ENCODE measurements at places on chromosomes 6 and 20. TPM values are rescaled to one million over a fixed set of nuclear protein-coding genes. Genes with fewer than 3 reads are reported as not detected.

GRCh38 chr6:26215585-26216358 lies 128.5 kb downstream of the HFE start:
- no peaks in the 10 kb centered on the region for H3K27me3 ChIP-seq
- H3K4me1 ChIP-seq, result peaks cover 52% of the 10 kb centered on the region
- H3K36me3 ChIP-seq, result no peaks in the 10 kb centered on the region
- peak; percentile 35 for DNase-seq
- no peak overlapping the region for H3K27ac ChIP-seq
- no peak overlapping the region for H3K4me3 ChIP-seq

The PBOV1 gene
- not detected for total RNA-seq

DNA sequence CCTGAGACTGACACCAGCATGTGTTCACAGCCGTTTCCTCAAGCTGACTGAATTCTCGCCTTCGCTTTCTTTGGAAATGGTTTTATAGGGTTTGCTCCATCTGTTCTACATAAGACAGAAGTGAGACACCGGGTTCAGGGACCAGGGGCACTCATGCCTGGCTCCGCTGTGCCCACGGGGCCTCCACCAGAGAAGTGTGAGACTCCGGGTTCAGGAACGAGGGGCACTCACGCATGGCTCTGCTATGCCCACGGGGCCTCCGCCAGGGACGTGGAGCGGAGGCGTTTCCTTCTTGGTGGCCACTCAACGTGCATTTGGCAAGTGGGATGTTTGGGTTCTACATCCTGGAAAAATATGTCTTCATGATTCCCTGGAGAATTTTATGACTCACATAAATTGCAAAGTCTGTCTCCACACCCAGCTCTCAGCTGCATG lies 106.6 kb downstream of the RNASET2 start:
- peaks cover 9% of the 10 kb centered on the region for H3K27me3 ChIP-seq
- H3K4me3 ChIP-seq, result no peak overlapping the region
- no peak for DNase-seq

The TXLNB gene
- 0.07 TPM for total RNA-seq

The AARS2 gene
- total RNA-seq, result 41.8 TPM

The PRL gene
- not detected for total RNA-seq

The FKBP1C gene
- total RNA-seq, result 0.35 TPM

DNA sequence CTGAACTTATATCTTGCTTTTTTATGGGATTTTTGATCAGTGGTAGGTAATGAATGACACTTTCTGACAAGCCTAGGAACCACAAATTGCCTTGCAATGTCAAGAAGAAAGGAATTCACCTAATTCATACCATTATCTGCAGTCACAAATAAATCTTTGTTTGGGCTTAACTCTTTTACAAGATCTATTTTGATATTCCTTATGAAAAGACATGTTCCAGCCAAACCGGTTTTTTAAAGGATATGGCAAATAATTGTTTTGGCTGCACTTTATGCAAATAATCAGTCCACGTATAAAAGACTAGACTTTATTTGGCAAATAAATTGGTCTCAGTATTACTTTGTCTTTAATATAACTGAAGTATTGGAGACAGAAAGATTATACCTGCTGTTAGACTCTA lies 771.7 kb upstream of the ADGRB3 start:
- no peak for DNase-seq
- no peak overlapping the region for H3K27ac ChIP-seq
- H3K4me3 ChIP-seq, result no peak overlapping the region
- no peaks in the 10 kb centered on the region for H3K36me3 ChIP-seq
- H3K27me3 ChIP-seq, result no peaks in the 10 kb centered on the region
- no peaks in the 10 kb centered on the region for H3K4me1 ChIP-seq

The RPP40 gene
- total RNA-seq, result 7.4 TPM

The APCDD1L gene
- not detected for total RNA-seq

- H3K4me1 ChIP-seq, result peaks cover 38% of the 10 kb centered on the region
- H3K36me3 ChIP-seq, result peaks cover 100% of the 10 kb centered on the region
- H3K4me3 ChIP-seq, result peak overlapping the region; percentile 98
These were observed 671 bp downstream of the TAPBP start for GRCh38 chr6:33313105-33313708.

GRCh38 chr20:31977080-31977479 lies 9.1 kb downstream of the XKR7 start:
- H3K27me3 ChIP-seq, result peaks cover 60% of the 10 kb centered on the region
- no peak for DNase-seq
- H3K4me3 ChIP-seq, result no peak overlapping the region
- H3K4me1 ChIP-seq, result peaks cover 9% of the 10 kb centered on the region
- H3K36me3 ChIP-seq, result no peaks in the 10 kb centered on the region

- peaks cover 43% of the 10 kb centered on the region for H3K4me1 ChIP-seq
- H3K27ac ChIP-seq, result peak overlapping the region; percentile 20
- no peak overlapping the region for H3K4me3 ChIP-seq
- peaks cover 30% of the 10 kb centered on the region for H3K36me3 ChIP-seq
These were observed 2.4 kb upstream of the PKHD1 start for GRCh38 chr6:52089758-52090348.

GRCh38 chr6:129684903-129685661 lies 24.9 kb downstream of the ARHGAP18 start:
- peaks cover 77% of the 10 kb centered on the region for H3K4me1 ChIP-seq
- peaks cover 70% of the 10 kb centered on the region for H3K36me3 ChIP-seq
- H3K27ac ChIP-seq, result peak overlapping the region; percentile 94
- no peaks in the 10 kb centered on the region for H3K27me3 ChIP-seq
- DNase-seq, result peak; percentile 32
- peak overlapping the region; percentile 42 for H3K4me3 ChIP-seq

DNA sequence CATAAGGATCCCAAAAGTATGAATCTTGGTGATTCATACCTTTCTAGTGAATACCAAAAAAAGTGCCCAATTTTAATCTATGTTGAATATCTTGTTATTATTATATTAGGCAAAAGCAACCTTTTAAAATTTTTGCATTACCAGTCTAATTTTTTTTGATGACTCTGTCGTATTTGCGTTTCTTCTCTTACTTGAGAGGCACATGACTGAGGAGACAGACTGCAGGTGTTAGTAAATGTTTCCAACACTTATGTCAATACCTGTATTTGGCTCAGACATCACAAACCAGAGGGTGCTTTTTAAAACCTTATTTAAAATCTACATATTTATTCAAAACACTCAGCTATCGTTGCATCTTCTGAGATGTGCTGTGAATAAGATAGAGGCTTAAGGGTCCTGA lies 27.1 kb downstream of the ID4 start:
- no peaks in the 10 kb centered on the region for H3K27me3 ChIP-seq
- H3K4me1 ChIP-seq, result peaks cover 50% of the 10 kb centered on the region
- no peak overlapping the region for H3K27ac ChIP-seq
- no peak for DNase-seq
- H3K36me3 ChIP-seq, result peaks cover 6% of the 10 kb centered on the region
- H3K4me3 ChIP-seq, result no peak overlapping the region

DNA sequence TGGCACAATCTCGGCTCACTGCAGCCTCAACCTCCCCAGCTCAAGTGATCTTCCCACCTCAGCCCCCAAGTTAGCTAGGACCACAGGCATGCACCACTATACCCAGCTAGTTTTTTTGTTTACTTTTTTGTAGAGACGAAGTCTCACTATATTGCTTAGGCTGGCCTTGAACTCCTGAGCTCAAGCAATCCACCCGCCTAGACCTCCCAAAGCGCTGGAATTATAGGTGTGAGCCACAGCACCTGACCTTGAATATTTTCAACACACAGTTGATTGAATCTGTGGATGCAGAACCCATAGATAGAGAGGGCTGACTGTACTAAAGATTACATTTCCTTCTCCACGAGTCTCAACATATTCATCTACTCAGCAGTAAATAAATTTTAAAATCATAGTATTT lies 15.6 kb downstream of the CDK19 start:
- no peaks in the 10 kb centered on the region for H3K36me3 ChIP-seq
- H3K27me3 ChIP-seq, result no peaks in the 10 kb centered on the region
- no peak overlapping the region for H3K4me3 ChIP-seq
- DNase-seq, result no peak
- H3K4me1 ChIP-seq, result no peaks in the 10 kb centered on the region
- H3K27ac ChIP-seq, result no peak overlapping the region

GRCh38 chr20:13852306-13852705 lies 67.5 kb downstream of the NDUFAF5 start:
- no peaks in the 10 kb centered on the region for H3K36me3 ChIP-seq
- H3K27ac ChIP-seq, result no peak overlapping the region
- peaks cover 36% of the 10 kb centered on the region for H3K27me3 ChIP-seq
- H3K4me1 ChIP-seq, result no peaks in the 10 kb centered on the region

GRCh38 chr20:34445177-34446065 lies 70.8 kb upstream of the DYNLRB1 start:
- H3K27ac ChIP-seq, result no peak overlapping the region
- H3K4me1 ChIP-seq, result no peaks in the 10 kb centered on the region
- no peak overlapping the region for H3K4me3 ChIP-seq
- DNase-seq, result no peak

- no peak overlapping the region for H3K4me3 ChIP-seq
- peaks cover 14% of the 10 kb centered on the region for H3K36me3 ChIP-seq
- H3K27ac ChIP-seq, result no peak overlapping the region
- H3K27me3 ChIP-seq, result no peaks in the 10 kb centered on the region
- DNase-seq, result no peak
- H3K4me1 ChIP-seq, result peaks cover 41% of the 10 kb centered on the region
These were observed 135.3 kb downstream of the HFE start for GRCh38 chr6:26222571-26222970.

Data from Calu3 (cell line).